Stimulated activated CD4-positive, alpha-beta T cell treated with anti-CD3 and anti-CD28 coated beads, Interleukin-2, amount 100 ng/mL, for 4 hours (primary cell): ENCODE measurements at places on chromosomes 6 and 20.
A peak's percentile ranks its signal among the peaks of the same experiment; 100 is the strongest.

- DNase-seq, result no peak
Observed at GRCh38 chr20:35539756-35540212, 2.1 kb upstream of the ERGIC3 start.

DNA sequence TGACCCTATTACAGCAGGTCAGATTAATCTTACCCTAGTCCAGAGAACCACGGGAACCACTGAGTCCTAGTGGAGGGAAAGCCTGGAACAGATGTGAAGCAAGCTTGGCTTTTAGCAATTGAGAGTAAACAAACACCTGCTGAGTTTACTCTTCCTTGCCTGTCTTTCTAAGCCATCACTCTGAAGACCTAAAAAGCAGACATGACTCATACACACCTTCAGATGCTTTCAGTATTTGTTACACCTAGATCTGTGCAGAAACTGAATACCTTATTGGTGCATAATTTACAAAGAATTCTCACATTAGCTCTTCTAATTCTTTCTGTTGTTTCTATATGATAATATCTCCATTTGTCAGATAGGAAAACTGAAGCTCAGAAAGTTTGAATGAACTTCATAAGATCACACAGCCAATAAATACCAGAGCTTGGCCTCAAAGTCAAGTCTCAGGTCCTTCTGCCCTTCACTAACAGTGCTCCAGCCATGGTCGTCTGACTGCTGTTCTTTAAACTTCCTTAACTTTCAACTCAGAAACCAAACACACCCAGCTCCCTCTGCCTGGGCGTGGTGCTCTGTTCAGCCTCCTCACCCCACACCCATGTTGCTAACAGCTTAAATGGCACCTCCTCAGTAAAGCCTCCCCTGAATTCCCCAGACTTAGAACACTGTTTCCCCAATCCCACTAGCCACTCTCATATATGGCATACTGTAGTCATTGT lies 8.6 kb upstream of the GABBR1 start:
- no peak for DNase-seq

GRCh38 chr20:56400001-56400640 lies 7.7 kb downstream of the CSTF1 start:
- DNase-seq, result peak; percentile 58

DNA sequence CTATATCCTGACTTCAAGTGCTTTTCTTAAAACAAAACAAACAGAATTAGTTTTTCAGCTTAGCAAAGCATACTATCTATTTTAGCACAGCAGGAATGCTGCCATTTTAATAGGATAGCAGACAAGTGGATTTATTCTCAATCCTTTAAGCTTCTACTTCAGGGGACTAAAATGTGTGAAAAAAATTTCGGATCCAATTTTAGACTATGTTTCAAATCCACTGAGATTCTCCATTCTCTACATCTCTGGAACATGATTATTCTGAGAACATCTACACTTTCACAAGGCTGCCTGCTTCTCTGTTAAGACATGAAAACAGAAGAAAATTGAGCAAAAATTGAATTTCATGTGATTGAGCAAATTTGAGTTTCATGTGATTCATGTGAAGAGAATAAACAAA lies 1321.3 kb downstream of the HACE1 start:
- DNase-seq, result no peak

DNA sequence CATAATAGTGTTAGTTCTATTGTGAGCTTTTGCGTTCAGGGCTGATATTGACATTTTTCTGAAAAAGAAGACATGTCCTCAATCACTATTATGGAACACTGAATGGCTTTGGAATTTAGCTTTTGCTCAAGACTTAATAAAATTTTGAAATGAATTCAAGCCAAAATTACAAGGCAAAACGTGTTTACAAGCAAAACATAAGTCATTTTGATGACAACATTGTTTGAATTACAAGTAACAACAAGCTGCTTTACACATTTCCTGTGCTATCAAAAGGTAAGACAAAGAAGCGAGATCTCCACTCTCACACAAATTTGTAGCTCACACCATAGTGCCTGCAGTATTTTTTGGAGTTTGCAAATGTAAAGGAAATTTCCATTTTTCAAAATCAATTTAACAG lies 37.4 kb downstream of the POU3F2 start:
- no peak for DNase-seq

- no peak for DNase-seq
Observed at GRCh38 chr6:155693573-155694418, 238.2 kb upstream of the NOX3 start.
